T-helper 17 cell (primary cell): ENCODE measurements at places on chromosomes 3 and 15.

- no peak overlapping the region for H3K27ac ChIP-seq
- DNase-seq, result no peak
- H3K27me3 ChIP-seq, result peaks cover 8% of the 10 kb centered on the region
- no peaks in the 10 kb centered on the region for H3K36me3 ChIP-seq
- H3K4me1 ChIP-seq, result no peaks in the 10 kb centered on the region
- H3K4me3 ChIP-seq, result no peak overlapping the region
These were observed 83.9 kb upstream of the DCBLD2 start for GRCh38 chr3:98985431-98985830.

DNA sequence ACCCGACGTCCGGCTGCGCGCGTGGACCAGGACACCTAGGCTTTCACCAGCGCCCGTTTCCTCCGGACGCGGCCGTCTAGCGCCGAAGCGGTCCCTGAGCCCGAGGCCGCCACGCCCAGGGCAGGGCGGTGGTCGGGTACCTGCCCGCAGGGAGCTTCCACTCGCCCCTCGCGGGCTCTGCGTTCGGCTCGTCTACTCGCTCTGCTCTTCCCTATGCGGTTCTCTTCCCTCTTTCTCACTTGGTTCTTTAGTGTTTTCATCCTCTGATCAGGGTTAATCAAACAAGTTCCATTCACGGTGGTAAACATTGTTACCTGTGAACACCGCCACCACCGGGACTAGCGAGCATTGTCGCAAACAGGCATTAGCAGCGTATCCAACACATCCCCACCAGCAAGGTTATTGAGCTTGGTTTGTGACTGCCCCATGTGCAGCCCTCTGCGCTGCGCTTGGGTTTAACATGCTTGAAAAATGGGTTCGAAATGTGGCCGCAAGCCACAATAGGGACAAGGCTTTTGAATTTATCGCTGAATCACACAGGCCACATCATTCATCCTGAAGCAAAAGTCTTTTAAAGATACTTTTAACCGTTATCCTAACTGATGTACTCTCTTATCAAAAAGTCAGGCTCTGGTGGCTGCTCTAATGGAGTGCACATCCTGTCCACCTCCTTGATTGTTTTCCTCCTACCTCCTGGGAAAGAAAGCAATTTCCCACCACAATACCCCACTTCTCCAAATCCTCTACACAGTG is 843 bp upstream of the CD47 start:
- peak overlapping the region; percentile 98 for H3K27ac ChIP-seq
- H3K4me1 ChIP-seq, result peaks cover 38% of the 10 kb centered on the region
- H3K36me3 ChIP-seq, result peaks cover 5% of the 10 kb centered on the region
- peak overlapping the region; percentile 98 for H3K4me3 ChIP-seq
- DNase-seq, result peak; percentile 19
- H3K27me3 ChIP-seq, result no peaks in the 10 kb centered on the region

DNA sequence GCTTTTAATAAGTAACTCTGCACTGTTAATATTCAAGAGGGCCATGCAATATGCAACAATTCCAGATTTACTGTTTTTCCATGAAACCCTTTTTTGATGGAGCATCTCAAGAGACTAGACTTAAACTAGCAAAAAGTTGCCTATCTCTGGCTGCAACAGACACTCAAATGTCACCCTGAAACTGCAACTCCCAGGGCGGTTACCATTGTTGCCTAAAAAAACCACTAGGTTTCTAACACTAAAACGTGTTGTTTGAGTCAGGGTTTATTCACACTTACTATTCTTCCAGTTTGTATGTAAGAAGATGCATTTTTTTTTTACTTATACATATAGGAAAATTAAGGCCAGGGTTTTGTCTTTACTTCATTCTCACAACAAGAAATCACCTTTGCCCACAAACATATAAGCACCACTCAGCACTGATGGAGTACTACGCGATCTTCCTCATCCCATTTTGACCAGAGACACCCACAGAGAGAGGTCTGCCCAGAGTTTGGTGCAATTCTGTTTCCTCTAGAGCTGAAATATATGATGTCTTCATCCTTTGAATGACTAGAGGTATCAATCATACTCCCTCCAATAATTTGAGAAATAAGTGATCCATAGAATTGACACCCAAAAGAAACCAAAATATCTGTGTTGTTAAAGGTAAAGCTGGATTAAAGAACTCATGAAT is 124.0 kb upstream of the SNTN start:
- no peak overlapping the region for H3K4me3 ChIP-seq
- H3K27ac ChIP-seq, result no peak overlapping the region
- H3K4me1 ChIP-seq, result no peaks in the 10 kb centered on the region
- DNase-seq, result no peak
- H3K27me3 ChIP-seq, result no peaks in the 10 kb centered on the region

- peaks cover 14% of the 10 kb centered on the region for H3K4me1 ChIP-seq
- no peaks in the 10 kb centered on the region for H3K27me3 ChIP-seq
- no peak overlapping the region for H3K27ac ChIP-seq
- H3K4me3 ChIP-seq, result no peak overlapping the region
These were observed 63.1 kb downstream of the IFT57 start for GRCh38 chr3:108159105-108159504.

DNA sequence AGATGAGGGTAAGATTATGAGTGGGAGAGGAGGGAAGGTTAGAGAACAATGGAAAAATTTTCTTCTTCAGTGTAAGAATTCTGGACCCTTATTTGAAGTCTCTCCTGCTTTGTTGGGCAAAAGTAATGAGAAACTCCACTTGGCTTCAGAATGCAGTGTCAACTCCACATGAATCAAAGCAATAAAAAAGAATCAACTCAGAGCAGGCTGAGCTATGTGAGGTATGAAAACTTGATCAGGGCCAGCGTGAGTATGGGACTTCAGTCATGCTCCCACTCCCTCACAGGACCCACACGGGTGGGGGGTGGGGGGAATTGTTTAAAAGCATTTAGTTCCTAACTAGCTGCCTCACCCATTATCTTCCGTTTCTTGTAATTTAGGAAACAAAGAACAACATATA is 502.2 kb downstream of the PDCD6IP start:
- no peaks in the 10 kb centered on the region for H3K27me3 ChIP-seq
- no peaks in the 10 kb centered on the region for H3K36me3 ChIP-seq
- no peaks in the 10 kb centered on the region for H3K4me1 ChIP-seq
- DNase-seq, result no peak

- H3K4me3 ChIP-seq, result no peak overlapping the region
- peaks cover 2% of the 10 kb centered on the region for H3K4me1 ChIP-seq
- no peaks in the 10 kb centered on the region for H3K36me3 ChIP-seq
- H3K27me3 ChIP-seq, result peaks cover 26% of the 10 kb centered on the region
- H3K27ac ChIP-seq, result no peak overlapping the region
These were observed 317.7 kb downstream of the VPS13C start for GRCh38 chr15:61742591-61742990.

DNA sequence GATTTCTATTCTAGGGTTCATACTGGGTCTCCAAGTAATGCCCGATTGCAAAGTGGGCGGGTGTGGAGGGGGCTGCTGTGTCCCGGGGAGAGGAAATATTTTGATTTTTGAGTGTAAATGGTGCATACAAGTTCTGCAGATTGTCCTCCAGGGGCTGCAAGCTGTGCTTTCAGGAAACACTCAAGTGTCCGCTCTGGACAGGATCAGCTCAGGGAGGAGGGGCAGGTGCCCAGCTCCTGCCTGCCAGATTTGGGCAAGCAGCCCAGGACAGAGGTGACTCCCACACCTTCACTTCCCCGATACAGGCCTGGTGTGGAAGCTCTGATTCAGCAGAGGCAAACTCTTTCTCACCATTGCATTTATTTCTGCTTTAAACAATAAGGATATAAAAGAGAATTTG is 142.7 kb downstream of the ALDH1A2 start:
- no peak overlapping the region for H3K27ac ChIP-seq

DNA sequence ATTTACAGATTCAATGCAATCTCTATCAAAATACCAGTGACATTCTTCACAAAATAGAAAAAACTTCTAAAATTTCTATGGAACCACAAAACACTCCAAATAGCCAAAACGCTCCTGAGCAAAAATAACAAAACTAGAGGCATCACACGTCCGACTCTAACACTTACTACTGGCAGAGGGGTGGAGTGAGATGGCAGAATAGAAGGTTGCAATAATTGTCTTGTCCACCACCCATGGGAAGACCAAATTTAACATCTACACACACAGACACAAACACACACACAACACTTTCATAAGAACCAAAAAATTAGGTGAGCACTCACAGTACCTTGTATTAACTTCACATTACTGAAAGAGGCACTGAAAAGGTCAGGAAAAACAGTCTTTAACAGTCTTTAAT is 21.3 kb upstream of the KPNA4 start:
- H3K4me3 ChIP-seq, result no peak overlapping the region
- no peak for DNase-seq
- no peak overlapping the region for H3K27ac ChIP-seq
- peaks cover 14% of the 10 kb centered on the region for H3K27me3 ChIP-seq

DNA sequence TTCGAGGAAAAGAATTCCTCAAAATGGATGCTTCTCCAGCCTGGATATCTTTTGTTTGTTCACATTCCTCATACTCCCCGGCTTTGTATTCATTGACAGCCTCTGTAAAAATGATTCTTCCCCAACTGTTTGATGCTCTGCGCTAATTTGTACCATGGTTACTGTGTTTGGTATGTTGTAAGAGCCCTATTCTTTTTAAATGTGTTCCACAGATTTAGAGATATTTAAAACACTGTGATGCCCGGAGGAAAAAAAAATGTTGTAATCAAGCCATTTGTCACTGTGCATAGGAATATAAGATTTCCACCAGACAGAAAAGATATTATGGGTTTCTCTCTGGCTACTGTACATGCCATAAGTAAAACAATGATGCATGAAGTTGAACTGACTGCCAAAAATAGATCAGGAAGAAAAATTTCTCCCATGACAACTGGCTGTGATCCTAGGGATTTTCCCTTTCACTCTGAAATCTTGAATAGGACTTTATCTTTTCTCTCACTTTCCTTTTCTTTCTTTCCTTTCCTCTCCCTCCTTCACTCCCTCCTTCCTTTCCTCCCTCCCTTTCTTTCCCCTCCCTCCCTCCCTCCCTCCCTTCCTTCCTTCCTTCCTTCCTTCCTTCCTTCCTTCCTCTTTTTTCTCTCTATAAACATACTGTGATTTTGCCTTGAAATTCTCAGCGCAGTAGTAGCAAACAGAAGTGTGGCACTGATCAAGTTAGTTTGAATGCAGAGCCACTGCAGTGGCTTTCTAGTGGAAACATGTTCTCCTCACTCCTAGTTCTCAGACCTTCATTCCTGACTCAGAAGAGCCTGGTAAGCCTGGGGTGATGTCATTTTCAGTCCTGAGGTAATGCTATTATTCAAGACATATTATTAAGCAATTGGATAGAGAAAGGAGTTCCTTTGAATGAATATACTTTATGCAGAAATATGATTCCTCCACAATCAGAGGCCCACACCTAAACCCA is 254.9 kb upstream of the TBL1XR1 start:
- DNase-seq, result no peak
- H3K27me3 ChIP-seq, result no peaks in the 10 kb centered on the region
- H3K4me1 ChIP-seq, result peaks cover 12% of the 10 kb centered on the region
- H3K4me3 ChIP-seq, result no peak overlapping the region
